ENCODE measurements at places on chromosomes 5 and 9. TPM values are rescaled to one million over a fixed set of nuclear protein-coding genes. Genes with fewer than 3 reads are reported as not detected.

The SAXO1 gene
- 0.17 TPM for total RNA-seq

The NUTM2G gene
- not detected for total RNA-seq

The ARHGEF37 gene
- total RNA-seq, result 2.2 TPM

The ACOT12 gene
- total RNA-seq, result 2.2 TPM

The PRR7 gene
- total RNA-seq, result 2.9 TPM
